NCI-H1436 (cell line): ENCODE measurements at places on chromosomes 6 and 20.

DNA sequence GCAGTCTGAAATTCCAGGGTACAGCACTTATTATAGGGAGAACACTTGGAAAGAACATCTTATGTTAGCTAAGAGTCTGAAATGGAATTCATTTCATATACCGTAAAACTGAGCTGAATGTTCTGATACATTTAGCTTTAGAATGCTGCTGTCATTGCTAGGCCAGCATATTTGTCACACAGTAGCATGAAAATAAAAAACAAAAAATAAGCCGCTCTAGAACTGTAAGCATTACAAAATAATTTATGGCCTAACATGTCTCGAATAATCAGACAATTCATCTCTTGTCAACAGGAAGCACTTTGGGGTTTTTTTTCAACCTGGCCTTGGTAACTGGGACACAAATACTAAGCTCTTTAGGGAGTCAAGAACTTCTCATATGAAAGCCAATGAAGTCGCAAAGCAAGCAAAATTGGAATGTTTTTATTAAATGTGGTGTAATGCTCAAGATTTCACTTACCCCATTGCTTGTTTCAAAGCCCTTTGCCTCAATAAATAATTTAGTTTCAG is 115.7 kb downstream of the PHACTR1 start:
- no peak for DNase-seq

- DNase-seq: no peak
These were observed 3.1 kb downstream of the NCOA7 start for GRCh38 chr6:125793863-125794262.

DNA sequence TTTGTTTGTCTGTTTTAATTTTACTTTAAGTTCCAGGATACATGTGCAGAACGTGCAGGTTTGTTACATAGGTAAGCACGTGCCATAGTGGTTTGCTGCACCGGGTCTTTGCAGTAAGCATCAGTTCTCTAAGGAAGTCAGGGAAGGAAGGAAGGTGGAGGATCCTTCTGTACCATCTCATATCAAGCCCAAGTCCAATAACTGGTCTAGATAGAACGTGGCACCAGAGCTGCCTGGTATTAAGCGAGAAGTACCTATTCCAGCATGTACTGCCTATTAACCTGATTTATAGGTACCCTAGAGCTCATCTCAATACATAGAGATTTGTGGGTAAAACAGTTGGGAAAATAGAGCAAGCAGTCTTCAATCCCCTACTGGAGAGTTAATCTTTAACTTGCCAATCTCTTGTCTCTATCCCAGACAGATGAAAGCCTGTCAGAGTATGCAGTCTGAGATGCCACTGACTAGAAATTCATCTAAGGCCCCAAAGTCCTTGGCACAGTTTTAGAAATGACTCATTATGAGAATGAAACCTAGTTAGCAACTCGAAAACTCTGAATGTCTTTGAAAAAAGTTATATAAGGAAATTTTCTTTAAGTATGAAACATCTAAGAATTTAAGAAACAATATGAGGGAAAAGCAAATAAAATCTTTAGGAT is 144.9 kb downstream of the TFAP2A start:
- DNase-seq: no peak

DNA sequence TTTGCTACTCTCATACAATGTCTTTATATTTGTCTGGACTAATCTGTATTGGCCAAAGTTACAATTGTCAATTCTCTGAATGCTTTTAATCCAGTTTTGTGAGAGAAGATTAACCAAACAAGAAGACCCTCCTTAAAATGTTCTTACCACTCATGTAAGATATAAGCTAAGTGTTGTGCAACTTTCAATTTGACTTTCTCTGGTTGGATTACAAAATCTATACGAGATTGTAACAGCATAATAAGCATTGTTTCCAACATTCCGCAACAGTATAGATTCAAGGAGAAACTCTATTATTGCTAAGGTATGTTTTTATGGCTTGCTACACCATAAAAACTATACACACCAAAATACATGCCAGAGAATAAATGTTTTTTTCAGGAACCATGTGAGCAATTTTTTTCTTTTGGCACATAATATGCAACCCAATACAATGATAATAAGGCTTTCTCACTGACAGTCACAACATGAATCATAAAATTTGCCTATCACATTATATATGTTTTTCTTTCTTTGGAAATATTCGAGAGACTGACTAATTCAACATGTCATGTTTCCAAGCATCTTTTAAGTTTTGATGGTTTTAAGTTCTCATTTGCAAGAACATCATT is 12.2 kb upstream of the TRPC4AP start:
- no peak for DNase-seq

DNA sequence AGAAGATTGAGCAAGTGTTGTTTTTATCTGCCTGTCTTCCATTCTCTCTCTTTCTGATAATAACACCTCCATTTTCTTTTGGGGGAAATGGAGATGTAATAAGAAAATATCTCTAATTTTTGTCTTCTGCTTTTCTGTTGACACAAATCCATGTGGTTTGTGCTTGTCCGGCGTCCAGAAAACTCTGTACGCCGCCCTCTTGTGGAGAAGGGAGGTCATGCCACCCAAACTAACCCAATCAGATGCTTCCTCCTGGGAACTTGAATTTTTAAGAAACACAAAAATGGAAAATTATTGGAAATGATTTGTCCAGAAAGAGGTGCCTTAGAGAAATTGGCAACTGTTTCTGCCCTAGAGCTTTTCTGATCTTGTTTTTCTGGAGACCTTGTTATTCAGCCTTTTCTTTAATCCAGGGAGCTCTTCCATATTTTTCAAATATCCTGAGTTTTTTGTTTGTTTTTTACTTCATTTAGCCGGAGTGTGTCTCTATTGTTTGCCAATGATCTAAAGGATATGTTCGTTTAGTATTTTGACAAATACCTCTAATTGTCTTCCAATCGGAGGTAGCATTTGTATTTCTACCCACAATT is 17.8 kb upstream of the FNDC1 start:
- DNase-seq: no peak

DNA sequence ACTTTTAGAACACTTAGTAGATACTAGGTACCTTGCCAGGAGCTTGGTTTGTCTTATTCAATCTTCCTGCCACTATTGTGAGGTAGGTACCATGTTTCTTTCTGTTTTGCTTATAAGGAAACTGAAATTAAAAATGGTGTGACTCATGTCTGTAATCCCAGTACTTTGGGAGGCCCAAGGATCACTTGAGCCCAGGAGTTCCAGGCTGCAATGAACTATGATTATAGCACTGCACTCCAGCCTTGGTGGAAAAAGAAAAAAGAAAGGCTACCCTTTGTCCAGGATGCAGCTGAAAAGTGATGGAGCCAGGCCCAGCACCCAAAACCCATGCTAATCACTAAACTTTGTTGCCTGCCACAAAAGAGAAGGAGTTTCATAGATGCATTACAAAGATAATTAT is 34.1 kb upstream of the LAMA4 start:
- DNase-seq: no peak

DNA sequence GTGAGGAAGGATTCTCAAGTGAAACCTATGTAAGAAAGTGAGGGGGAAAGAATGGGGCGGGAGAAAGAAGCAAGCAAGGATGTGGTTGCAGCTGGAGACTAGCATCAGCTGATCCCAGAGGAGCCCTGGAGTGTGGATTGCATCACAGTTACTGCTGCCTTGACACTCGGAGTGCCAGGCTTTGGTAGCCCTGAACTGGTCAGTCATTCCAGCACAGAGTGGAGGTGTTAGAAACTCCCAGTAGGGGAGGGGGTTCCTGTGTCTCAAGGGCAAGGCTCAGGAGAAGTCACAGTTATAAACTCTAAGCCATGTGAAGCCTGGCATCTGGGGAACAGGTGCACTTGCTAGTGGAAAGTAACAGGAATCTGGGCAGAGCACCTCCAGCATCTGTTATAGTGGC is 23.5 kb downstream of the SNAP25 start:
- no peak for DNase-seq

GRCh38 chr6:148565930-148566663 is 180.7 kb upstream of the UST start:
- DNase-seq: no peak

- DNase-seq: no peak
These were observed 54.4 kb upstream of the ZNF337 start for GRCh38 chr20:25750765-25751696.

GRCh38 chr6:46757214-46757596 is 10.5 kb downstream of the ANKRD66 start:
- DNase-seq: no peak

DNA sequence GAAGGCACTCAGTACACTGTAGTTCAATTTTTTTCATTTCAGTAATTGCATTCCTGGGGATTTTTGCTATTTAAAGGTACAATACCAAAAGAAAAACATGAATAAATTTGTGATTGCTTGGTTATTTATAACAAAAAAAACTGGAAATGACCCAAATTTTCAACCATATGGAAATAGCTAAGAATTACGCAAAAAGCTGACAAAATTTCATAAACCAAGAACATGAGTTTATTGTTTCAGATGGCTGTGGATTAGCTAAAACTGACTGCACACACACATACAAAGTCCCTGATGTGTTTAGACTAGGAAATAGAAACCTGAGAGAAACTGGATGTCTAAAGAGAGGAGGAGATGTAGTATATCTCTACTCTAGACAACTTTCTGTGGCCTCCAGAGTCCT is 718.4 kb upstream of the CHD6 start:
- DNase-seq: no peak

DNA sequence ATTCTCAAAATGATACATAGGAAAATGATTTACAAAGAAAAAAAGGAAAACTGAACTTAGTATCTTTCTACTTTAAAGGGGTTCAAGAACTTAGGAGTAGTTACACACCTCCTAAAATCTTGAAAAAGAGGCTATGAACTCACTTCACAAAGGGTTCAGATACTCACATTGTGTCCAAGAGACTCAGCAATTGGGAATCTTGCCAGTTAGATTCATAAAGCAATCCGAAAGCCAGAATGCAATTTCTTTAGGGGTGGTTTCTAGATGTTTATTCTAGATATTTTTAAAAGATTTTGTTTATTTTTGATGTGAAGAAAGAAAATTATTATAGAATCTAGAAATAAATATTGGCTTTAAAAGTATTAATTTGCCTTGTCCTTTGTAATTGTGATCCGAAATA is 1.7 kb upstream of the MYB start:
- no peak for DNase-seq

- no peak for DNase-seq
These were observed 46.3 kb upstream of the ENTPD6 start for GRCh38 chr20:25148982-25149846.

GRCh38 chr6:6969761-6970223 is 138.0 kb upstream of the RREB1 start:
- no peak for DNase-seq

DNA sequence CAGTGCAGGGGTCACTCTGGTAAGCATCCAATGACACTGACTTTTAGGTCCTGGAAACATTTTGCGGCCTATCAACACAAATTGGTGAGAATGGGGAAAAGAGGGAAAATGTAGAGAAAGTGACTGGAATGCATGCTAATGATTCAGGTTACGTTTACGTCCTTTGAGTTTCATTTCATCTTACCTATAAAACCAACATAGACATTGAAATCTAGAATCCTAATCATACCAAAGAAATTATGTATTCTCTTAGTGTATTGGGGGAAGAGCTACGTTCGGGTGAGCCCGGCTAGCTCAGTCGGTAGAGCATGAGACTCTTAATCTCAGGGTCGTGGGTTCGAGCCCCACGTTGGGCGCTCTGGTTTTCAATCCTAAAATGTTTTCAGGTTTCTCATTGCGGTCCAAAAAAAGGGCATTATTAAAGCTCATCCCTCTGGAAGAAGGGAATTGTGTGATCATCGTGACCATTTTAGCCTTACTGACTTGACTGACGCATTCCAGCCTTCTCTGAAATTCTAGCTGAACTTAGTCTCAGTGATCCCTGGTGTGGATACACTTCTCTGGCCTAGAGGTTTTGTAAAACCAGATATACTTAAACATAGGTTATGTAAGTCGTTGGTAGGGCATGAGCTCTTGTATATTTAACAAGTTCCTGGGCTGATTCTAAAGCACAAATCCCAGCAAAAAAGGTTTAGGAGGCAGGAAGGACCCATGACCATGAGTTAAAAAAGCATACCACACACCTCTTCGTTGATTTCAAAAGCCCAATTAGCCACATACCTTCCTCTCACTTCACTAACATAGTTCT is 18.3 kb downstream of the HMGN4 start:
- DNase-seq: peak; percentile 37

DNA sequence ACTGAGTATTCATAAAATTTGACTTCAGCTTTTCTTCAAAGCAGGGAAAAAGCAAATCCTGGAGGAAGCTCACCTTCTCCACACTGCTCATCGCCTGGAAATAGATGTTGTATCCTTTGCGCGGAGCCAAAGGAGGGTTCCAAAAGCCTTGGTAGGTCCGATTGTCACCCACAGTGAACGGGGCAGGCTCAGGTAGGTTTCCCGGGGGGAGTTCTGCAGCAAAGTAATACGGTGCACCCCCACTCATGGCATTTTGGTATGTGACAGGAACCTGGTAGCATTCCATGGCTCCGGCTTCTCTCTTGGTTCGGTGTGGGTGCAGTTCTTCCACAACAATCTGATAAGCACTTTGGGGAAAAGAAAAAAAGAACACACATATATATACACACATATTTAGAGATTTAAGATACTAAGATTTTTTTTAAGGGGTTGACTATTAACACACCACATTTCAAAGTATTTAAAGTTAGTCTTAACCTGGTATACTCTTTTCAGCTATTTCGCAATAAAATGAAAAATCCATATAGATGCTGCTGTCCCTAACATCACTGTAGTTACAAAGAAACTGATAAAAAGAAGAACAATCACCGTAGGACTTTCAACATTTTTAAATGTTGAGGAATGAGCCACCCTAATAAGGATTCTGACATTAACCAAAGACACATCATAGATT is 166.7 kb upstream of the THEMIS start:
- DNase-seq: no peak

DNA sequence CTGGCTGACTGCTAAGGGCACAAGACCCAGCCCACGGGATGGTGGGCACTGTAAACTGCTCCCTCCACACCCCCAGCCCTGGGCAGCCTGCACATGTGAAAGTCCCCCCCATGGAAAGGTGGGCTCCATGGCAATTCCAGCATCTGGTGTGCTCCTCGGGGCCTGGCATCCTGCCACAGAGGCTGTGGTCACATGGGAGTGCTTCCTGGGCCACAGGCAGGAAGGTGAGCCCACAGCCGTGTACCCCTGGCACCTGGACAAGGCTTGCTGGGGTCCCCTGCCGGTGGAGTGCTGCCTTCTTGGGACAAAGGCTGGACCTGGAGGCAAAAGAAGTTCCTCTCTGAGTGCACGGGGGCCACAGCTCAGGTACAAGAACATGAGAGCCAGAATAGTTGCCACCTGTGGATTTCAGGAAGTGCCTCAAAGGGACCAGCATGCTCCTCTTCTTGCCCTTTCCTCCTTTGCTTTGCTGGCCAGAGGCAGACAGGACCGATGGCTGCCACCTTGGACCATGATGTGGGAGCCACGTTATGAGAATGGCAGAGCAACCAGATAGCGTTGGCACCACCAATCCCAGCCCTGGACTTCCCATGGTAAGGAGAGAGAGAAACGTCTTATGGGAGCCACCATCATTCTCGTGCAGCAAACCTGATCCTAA is 120.2 kb upstream of the MLN start:
- no peak for DNase-seq

DNA sequence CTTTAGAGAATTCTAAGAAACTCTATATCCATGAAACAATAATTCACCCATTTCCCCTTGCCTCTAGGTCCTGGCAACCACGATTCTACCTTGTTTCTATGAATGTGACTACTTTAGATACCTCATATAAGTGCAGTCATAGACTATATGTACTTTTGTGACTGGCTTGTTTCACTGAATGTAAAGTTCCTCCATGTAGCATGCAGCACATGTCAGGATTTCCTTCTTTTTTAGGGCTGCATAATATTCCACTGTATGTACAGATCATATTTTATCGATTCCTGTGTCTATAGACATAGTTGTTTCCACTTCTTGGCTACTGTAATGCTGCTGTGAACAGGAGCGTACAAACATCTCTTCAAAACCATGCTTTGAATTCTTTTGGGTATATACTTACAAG is 11.7 kb downstream of the EEF1E1 start:
- no peak for DNase-seq
